ENCODE measurements at places on chromosomes 12 and 14.

GRCh38 chr14:105141026-105141425, 27.6 kb downstream of the JAG2 start:
- no peak for DNase-seq

GRCh38 chr12:111283521-111283920, 85.4 kb downstream of the PHETA1 start:
- no peak for DNase-seq

GRCh38 chr12:131833896-131834641, 5.9 kb downstream of the MMP17 start:
- no peak for DNase-seq

GRCh38 chr14:53874704-53875103, 81.9 kb downstream of the BMP4 start:
- no peak for DNase-seq

- peak; percentile 75 for DNase-seq
Measured at GRCh38 chr14:76761136-76761959, at the start of gene VASH1. Gene VASH1 (plus strand): TSS chr14:76761468. CDS start chr14:76762822, 1,354 bp downstream.

- DNase-seq, result no peak
Measured at GRCh38 chr12:68148261-68148951, 11.1 kb downstream of the IFNG start.

DNA sequence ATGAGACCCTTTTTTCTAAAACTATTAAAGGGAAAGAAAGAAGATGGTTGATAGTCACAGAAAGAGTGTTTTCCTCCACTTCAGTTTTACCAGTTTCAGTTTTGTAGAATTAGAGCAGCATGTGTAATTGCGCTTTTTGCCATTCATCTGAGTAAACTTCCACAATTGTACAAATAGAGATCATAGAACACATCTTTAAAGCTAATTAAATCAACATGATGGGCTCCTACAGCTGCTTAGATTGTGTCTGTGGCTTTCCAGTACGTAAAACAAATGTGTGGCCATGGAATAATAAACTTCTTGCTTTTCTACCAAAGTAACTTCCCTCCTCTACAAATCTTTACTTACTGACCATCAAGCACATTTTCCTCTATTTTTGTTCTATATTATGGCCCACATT, 84.2 kb upstream of the LRIG3 start:
- no peak for DNase-seq

DNA sequence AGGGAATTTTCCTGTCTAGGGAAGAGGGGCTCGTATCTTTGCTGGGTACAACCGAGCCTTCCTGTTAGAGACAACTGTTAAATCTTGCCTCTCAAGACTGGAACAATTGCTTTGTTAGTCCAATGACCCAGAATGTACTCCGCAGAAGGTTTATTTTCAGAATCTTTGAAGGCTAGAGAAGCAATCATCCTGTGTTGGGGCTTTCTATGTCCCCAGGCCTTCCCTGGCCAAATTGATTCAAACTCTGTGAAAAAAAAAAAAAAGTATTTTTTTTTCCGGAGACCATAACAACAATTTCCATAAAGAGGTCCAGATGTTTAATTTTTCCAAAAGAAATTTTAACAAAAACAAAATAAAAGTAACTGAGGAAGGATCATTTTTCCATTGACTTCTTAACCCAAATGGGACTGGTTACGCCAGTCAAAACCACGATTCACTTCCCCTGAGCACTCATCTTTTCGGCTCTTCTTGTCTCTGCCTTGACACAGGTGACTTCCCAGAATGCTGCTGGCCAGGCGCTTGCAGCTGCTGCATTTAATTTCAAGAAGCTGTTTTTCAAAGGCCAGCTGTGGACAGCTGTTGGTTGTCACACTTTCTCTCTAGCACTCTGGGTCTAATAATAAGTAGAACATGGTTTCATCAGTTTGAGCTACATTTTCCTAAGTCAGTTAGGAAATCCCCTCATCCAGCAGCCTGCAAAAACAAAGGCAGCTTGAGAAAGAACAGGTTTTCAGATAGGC, 81.6 kb upstream of the MANSC4 start:
- DNase-seq, result no peak

DNA sequence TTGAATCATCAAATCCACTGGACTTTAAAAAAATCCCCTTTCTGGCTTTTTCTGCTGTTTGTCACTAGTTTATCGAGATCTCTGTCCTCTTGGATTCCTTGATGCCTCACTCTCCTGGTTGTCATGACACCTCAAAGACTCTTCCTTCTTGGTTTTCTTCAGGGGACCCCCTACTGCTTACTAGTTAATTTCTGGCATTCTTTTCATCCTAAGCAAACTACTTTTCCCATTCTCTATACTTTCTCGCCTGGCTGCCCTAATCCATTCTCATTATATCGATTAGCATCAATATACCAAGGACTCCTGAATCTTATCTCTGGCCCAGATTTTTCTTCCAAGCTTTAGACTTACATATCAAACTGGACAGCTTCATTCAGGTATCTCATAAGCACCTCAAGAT, 98.6 kb downstream of the NEDD1 start:
- no peak for DNase-seq

DNA sequence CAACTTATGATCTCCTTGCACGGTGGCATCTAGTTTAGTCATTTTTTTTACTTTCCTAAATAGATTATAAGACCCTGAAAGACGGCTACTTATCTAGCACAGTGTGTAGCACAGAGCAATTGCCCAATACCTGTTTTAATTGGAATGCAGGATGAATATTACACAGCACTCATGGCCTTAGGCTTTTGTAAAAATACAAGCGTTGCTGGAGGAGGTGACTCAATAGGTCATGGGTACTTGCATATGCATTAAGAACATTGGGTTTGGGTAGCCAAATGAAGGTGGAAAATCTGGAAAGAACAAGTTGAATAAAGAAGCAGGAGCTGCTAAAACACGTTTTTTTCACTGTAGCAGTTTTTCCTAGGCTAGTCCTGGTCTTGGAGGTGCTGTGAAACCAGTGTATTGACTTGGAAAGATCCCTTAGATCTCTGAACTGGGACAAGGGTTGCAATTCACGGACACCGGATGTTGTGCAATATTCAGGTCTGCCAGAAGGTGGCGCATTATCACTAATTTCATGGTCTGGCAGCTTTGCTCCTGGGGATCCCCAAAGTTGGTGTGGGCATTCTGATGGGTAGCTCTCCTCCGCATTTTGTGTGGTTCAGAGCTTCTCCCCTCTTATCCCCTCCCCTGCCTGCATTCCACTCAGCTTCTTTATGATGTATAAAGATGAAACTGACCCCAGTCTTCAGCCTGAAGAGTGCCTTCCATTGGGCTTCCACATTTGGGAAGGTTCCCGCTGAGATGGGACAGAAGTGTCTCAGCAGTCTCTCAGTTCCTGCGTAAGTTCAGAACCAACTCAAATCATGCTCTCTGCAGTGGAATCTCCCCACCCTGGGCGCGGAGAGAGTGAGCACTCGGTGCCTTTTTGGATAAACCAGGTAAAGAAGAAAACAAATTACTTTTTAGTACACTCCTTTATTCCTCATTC, 278.3 kb downstream of the NRXN3 start:
- peak; percentile 35 for DNase-seq

DNA sequence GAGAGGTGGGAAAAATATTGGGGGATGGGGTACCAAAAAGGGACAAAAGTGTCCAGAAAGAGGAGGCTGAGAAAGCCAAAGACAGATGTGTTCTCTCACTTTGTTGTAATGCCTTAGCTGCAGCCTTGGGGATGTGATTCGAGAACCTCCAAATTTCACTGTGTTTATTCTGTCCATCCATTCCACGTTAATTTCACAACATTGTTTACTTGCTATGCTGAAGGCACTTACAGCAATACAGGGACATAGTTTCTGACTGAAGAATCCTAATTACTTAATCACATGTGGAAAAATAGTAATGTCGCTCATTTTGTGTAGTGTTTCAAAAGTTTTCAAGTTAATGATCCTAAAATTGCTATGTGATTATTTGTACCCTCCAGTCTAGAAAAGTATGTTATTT, 146.2 kb upstream of the SLC38A2 start:
- no peak for DNase-seq

GRCh38 chr14:69624136-69624535, 12.7 kb downstream of the SUSD6 start:
- DNase-seq, result no peak

DNA sequence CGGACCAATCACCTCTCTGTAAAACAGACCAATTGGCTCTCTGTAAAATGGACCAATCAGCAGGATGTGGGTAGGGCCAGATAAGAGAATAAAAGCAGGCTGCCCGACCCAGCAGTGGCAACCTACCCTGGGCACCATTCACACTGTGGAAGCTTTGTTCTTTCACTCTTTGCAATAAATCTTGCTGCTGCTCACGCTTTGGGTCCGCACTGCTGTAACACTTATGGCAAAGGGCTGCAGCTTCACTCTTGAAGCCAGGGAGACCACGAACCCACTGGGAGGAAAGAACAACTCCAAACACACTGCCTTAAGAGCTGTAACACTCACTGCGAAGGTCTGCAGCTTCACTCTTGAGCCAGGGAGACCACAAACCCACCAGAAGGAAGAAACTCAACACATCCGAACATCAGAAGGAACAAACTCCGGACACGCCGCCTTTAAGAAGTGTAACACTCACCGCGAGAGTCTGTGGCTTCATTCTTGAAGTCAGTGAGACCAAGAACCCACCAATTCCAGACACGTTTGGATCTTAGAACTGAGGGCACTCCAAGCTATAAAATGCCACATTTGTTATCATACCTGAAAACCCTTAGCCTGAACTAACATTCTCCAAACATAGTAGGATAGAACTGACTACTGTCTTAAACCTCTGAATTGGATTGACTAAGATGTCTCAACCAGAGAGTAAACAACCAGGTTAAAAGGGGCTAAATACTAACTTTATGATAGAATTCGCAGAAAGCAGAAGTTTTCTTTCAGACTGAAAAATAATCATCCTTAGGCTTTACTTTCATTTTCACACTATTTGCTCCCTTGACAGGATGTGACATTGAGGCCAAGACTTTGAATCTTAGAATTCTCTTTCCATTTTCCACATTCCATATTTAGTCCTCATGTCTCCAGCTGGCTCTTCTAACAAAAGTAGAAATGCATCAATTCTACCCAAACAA, 33.6 kb downstream of the CDKL1 start:
- peak; percentile 50 for DNase-seq

GRCh38 chr14:55585854-55586253, 5.8 kb downstream of the KTN1 start:
- no peak for DNase-seq

DNA sequence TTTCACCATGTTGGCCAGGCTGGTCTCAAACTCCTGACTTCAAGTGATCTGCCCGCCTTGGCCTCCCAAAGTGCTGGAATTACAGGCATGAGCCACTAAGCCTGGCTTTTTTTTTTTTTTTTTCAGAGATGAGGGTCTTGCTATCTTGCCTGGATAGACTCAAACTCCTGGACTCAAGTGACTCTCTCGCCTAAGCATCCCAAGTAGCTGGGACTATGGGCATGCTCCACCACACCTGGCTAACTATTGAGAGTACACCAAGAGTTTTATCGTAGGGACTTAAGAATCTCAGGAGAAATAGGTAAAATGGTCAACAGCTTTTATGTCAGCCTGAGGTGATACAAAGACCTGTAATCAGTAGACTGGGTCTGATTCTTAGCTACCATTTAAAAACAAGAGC, 31.2 kb upstream of the SIX1 start:
- no peak for DNase-seq

DNA sequence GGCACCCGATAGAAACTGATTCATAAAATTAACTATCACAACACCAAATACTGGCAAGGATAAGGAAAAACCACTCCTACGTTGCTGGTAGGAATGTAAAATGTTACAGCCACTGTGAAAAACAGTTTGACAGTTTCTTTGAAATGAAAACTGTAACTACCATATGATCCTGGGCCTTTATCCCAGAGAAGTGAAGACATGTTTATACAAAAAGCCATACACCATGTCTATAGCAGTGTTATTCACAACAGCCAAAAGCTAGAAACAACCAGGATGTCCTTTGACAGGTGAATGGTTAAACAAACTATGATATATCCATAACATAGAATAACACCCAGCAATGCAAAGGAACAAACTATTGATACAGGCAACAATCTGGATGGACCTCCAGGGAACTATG, 3.7 kb upstream of the C14orf132 start:
- DNase-seq, result no peak

DNA sequence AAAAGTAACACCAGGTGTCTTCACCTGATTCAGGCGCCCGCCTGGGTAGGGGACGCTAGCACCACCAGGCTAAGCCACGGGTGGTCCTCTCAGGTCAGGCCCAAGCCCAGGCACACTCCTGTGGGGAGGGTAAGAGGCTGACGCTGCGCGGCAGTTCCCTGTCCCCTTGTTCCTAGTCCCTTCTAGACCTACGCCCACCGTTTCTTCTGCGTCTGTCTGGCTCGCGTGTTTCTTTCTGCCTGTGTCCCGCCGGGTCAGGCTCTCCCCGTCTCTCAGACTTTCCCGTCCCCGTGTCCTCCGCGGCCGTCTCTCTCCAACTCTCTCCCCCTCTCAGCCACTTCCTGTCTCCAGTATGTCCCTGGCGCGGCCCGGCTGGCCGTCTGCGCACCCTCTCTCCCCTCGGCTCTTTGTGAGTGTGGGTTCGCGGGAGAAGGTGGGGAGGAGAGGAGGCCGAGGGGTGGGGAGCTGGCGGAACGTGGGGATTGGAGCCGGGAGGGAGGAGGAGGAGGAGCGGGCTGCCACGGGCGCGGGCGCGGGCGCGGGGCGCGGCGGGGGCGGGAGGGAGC, 3.1 kb upstream of the TNS2 start:
- DNase-seq, result peak; percentile 51

DNA sequence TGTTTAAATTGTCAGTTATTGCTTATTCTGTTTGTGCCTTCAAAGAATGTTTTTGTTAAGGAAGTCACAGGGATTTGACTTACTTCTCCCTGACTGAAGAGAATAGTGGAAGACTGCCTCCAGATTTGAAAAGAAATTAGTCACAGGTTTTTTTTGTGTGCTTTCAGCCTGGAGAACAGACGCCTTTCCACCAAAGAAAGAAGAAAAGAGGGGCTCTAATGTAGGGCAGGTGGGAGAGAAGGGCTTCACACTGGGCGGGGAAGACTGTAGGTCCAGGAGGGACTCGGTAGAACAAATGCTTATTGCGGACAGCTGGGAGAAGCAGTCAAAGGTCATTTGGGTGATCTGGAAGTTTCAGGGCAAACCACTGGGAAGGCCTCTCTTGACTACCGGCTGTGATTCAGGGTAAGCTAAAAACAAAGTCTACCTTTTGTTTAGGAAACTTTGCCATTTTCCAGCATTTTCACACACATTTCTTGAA, 76.8 kb downstream of the SAMD4A start:
- no peak for DNase-seq

GRCh38 chr12:125284945-125285685, 219.9 kb downstream of the AACS start:
- DNase-seq, result no peak

GRCh38 chr12:108378926-108379325, 39.8 kb upstream of the CMKLR1 start:
- no peak for DNase-seq
